Non-pigmented ciliary epithelial cell (primary cell): ENCODE measurements at places on chromosomes 5 and 9.

GRCh38 chr5:96453394-96453793 lies 20.3 kb upstream of the PCSK1 start:
- no peak for DNase-seq

DNA sequence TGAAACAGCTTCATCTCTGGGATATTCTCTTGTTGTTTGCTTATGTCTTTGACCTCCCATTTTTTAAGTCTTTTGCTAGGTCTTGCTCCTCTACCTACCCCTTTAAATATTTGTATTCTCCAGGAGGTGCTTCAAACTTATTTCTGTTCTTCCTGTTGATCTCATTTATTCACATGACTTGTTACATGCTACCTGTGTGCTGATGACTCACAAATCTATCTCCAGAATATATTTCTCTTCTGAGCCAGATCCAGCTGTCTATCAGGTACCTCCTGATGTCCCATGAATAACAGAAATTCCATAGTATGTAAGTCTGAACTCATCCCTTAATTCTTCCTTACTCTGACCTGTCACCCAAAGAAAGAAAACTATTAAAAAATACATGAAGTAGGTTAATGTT lies 11.0 kb downstream of the NIPBL start:
- DNase-seq, result no peak

DNA sequence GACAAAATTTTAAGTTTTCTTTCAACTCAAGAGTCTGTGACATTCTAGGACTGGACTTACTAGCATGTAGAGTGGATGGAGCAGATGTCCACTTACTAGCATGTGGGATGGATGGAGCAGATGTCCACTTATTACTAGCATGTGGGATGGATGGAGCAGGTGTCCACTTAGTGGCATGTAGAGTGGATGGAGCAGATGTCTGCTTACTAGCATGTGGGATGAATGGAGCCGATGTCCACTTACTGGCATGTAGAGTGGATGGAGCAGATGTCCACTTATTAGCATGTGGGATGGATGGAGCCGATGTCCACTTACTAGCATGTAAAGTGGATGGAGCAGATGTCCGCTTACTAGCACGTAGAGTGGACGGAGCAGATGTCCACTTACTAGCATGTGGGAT lies 2.4 kb downstream of the SLC36A1 start:
- DNase-seq, result no peak

GRCh38 chr5:116930616-116931015 lies 356.0 kb upstream of the SEMA6A start:
- no peak for DNase-seq

GRCh38 chr9:17519761-17520160 lies 59.1 kb upstream of the SH3GL2 start:
- DNase-seq, result no peak

DNA sequence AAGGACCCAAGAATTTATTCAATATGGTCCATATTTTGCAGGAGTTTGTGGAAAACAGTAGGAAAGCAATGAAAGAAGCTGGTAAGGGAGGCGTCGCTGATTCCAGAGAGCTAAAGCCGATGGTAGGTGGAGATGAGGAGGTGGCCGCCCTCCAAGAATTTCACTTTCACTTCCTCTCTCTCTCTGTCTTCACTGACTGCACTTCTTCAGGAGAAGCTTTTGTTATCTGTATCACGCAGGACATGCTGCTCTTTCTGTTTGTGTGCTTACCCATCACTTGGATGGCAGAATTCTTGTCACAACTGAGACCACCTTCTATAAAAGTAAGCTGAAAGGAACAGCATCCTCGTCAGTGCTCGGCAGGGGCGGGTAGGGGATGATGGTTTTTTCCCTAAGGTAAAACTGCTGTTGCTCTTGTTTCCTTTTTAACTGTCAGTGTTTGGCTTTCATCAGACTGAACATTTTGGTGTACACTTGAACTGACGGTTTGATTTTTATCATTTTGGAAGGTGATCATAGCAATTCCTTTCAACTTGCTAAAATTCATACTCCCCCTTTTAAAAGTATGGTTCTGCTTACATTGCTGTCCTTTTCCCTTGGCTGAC lies 62.4 kb upstream of the FSD1L start:
- DNase-seq, result no peak

GRCh38 chr5:41368158-41368557 lies 142.2 kb downstream of the PLCXD3 start:
- DNase-seq, result no peak

DNA sequence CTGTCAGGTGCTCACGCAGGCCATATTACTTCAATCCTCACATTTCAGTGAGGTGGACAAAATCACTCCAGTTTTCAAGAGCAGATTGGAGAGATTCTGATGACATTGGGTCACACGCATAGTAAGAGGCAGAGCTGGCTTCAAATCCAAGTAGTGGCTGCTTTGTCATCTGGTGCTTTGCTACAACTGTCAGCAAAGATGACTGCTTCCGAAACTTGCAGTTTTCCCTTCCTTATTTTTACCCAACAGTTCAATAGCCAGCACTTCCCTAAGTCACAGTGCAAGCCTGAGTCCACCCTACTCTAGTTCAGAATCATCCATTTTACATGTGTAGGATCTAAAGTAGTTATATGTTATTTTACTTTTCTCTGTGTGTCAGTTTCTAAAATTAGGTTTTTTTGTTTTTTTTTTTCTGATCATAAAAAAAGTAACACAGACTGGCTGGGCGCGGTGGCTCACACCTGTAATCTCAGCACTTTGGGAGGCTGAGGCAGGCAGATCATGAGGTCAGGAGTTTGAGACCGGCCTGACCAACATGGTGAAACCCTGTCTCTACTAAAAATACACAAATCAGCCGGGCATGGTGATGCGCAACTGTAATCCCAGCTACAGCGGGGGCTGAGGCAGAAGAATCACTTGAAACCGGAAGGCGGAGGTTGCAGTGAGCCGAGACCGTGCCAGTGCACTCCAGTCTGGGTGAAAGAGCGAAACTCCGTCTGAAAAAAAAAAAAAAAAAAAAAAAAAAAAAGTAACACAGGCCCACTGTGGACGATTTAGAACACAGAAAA lies 49.6 kb downstream of the ANKDD1B start:
- no peak for DNase-seq

DNA sequence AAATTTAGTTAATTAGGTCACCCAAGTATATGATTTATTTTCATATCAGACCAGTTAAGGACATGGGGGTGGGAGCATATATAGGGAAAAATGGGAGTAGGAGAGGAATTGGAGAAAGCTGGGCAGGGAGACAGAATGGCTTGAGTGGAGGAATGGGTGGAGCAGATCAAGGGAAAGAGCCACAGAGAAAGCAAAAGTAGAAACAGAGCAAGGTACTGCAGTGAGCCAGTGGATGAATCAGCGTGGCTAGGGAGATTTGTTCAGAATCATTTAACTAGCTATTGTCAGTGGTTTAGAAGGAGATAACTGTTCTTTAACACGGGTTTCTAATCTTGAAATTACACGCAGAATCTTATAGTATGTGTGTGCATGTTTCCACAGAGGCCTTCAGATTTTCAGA lies 37.4 kb downstream of the SNX24 start:
- no peak for DNase-seq

DNA sequence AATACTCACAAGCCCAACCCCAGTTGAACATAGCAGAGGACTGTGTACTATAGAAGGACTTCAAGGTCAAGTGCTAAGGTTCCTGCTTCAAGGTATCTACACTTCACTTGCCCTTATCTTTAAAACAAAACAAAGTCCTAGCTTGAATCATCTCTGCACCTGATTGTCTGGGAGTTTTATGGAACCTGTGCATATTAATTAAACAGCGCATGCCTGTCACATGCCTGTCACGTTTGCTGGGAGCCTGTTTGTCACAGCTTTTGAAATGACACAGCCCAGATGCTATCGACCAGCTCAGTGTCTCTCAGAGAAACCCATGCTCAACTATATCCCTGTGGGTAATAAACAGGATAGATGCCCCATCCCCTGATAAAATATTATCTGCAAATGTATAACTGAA lies 476.0 kb downstream of the ZSWIM6 start:
- no peak for DNase-seq

DNA sequence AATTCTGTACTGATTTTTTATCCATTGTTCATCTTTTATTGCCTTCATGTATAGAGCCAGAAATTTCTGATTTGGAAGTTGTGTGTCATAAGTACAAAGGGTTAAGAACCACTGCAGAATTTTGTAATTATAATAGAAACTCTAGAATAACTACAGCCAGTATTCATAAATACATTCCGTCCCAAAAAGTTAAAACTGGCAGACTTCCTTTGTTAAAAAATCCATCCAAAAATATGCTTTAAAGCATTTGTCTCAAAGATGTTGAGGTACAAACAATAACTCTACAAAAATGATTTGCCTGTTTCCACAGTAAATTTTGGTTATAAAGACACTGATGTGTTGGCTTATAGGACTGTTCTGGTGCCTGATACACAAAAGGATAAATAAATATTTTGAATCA lies 436.6 kb downstream of the DTWD2 start:
- DNase-seq, result no peak

GRCh38 chr5:39164529-39165402 lies 54.6 kb downstream of the FYB1 start:
- DNase-seq, result no peak

DNA sequence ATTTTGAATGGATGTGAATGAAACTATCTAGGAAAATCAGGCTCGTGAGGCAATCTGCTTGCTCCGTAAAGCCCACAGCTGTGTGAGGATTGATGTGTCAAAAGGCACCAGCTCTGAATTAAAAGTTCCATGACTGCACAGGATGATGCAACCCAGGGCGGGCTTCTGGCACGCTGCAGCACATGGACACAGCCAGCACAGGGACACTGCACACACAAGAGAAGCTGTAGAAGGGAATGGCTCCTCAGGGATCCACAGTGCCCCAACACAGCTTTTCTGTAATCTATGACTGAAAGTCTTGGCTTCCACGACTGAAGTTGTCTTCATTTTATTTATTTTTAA lies 151.0 kb downstream of the GCNT1 start:
- DNase-seq, result no peak

DNA sequence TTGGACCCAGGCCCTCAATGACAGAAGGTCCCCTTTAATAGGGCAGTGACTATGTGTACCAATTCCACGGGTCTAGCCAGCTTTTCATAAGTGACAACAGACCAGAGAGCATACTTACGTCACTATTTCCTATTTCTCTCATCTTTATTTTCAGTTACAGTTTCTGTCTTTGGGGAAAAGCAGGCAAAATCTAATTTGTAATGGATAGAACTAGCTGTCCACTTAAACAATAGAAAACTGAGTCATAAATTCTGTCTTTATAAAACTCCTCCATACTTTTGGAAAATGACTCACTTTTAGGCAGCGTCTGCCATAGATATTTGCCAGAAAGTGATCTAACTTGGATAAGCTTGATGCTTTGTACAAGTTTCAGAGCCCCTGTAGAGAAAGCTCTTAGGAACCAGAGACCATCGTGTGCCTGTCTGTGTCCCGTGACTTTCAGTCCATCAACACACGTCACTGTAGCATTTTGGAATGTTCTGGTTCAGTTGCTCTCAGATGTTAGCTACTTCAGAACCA lies 101.9 kb downstream of the F2RL2 start:
- peak; percentile 26 for DNase-seq

DNA sequence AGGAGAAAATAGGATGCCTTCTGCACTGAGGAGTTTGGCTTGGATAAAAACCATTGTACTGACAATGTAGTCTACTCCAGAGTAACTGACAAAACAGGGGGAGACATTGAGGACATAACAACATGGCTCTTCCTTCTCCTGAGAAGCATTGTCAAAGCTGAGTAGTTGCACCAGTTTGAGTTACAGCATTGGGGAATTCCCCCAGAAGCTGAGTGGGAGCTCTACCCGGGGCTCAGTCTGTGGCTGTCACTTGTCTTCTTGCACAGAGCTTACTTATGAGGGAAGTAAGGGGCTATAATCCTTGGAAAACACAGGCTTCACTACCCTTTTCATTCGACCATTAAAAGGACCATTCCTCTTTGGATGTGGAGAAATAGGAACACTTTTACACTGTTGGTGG lies 21.2 kb downstream of the HSPB3 start:
- DNase-seq, result no peak

- peak; percentile 35 for DNase-seq
Observed at GRCh38 chr9:113772121-113772810, 103.8 kb upstream of the ZNF618 start.

DNA sequence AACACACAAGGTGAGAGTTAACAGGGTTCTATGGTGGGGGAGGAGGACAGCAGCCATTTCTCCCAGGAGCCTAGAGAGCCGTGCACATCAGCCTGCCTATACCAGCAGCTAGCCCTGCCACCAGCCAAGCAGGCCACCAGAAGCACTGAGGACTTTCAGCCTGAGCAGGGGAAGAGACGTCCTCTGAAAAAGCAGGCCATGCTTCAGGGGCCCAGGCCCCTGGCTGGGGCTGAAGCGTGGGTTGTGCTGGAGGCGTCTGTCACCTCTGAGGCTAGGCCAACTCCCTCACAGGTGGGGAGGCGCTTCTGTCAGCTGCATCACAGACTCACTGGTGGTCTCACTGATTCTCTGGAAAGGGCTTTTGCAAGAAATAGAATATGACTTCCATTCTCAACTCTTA lies 16.3 kb downstream of the FSTL4 start:
- no peak for DNase-seq

DNA sequence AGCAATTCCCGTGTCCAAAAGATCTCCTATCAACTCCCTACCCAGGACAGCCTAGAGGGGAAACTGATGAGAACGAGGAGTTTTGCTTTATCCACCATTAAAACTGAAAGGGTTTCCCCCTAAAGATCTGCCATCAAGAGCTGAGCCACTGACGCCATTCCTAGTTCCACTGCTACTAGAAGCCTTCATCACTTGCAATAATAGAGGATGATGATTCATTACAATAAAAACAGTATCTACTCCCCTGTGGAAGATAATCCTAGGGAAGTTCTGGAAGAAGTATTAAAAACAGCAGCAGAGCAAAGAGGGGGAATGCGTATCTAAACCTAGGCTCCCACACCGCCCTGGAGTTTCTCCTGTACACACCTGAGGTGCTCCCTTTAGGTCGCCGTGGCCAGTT lies 394.5 kb downstream of the BNC2 start:
- DNase-seq, result no peak

- DNase-seq, result no peak
Observed at GRCh38 chr5:180154821-180155364, 54.1 kb downstream of the RASGEF1C start.

- DNase-seq, result no peak
Observed at GRCh38 chr9:130805510-130806326, 29.3 kb upstream of the ABL1 start.
